CD8-positive, alpha-beta memory T cell (primary cell): ENCODE measurements at places on chromosomes 1 and 21.

DNA sequence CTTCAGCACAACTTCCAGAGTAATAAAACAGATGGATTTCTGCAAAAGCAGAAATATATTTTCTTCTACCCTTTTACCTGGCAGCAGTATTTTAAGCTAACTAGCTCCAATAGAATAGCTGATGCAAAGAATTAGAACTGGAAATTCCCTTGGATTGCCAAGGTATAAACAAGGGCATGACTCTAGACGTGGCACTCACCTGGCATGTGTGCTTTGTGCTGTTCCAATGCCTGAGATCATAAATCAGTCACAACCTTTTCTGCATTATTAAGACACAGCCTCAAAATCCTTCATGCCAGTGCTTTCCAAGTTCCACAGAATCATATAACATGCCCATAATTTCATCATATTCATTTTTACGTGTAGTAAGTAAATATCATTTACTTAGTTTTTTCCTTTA lies 1048.7 kb downstream of the ADGRL2 start:
- no peak for DNase-seq

GRCh38 chr1:113811156-113811887 lies 954 bp downstream of the RSBN1 start:
- peak; percentile 4 for DNase-seq

- no peak for DNase-seq
Measured at GRCh38 chr21:42317826-42318746, 2.9 kb upstream of the TFF3 start.

- DNase-seq = no peak
Measured at GRCh38 chr1:1021010-1021919, 1.3 kb downstream of the AGRN start.

DNA sequence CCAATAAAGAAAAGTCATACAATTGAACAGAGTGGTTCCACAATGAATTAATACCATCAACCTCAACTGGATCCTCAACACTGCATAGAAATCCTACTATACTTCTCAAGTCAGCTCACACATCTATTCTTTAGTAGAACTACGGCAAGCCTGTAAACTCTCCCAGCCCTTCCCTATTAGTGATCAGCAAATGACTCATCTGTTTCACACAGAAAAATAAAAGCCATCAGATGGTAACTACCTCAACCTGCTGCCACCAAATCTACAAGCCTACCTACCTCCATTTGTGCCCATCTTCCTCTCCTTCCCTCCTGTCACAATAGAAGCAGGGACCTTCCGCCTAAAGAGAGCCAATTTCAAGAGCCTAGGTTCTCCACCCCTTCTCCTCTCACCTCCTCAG lies 63.6 kb downstream of the DMAP1 start:
- DNase-seq = no peak

DNA sequence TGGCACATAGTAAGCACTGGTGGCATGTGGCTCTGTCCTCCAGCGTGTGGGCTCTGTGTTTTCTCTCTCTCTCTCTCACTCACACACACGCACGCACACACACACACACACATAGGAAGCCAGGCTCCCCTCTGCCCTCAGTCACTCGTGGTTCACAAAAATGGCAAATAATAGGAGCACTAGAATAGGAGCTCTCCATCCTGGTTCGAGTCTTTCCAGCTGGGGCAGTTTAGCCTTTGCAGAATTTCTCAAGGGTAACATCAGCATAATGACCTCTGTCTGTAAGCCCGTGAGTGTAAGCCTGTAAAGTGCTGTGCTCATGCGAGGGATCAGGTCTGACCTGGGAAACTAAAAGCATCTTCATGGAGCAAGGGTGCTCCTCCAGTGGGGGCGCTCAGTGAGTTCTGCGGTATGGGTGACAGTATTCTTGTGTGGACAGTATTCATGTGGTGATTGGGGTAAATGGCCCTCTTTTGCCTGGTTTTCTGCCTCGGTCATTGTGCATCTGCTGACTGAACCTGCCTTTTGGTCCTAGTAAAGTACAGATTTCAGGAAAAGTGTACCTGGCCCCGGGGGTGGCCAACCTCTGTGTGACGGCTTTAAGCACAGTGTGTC lies 842 bp upstream of the ZC3H12A start:
- peak; percentile 65 for DNase-seq

- DNase-seq = no peak
Measured at GRCh38 chr1:213883618-213884017, 104.2 kb upstream of the PROX1 start.

- DNase-seq = no peak
Measured at GRCh38 chr1:37605061-37605650, 9.4 kb upstream of the GNL2 start.

DNA sequence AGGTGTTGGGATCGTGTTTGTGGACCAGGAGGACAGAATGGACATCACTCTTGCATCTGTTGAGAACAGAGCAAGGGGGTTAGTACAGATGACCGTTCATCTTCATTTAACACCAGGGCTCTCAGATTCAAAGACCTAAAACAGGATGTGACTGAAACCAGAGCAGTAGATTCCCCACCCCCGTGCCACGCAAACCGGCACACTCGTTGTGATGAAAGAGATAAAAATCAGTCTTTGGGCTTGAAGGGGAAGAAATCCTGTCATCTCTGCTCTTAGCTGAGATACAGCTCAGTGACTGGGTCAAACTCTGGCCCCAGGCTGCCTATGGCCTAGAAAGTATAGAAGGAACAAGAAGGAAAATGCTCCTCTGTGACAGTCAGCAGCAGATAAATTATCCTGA lies 146.2 kb upstream of the KRTAP19-8 start:
- DNase-seq = peak; percentile 34

GRCh38 chr21:20010691-20011200 lies 987.5 kb upstream of the NCAM2 start:
- DNase-seq = no peak

DNA sequence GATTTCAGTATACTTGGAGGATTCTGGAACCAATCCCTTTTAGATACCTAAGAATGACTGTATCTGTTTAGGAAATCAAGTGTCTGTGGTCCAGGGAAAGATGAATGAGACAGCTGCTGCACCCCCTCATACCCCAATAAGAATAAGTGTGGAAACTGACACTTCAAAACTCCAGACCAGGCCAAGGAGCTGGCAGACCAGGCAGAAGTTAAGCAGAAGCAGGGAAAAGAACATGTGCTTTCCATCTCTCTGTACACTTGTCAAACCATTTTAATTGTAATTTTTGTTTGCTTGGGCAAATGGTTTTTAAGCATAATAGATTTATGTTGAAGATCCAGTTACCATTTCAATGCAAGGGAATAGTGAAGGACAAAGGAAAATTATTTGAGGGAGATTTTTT lies 100.2 kb downstream of the GREM2 start:
- no peak for DNase-seq

- no peak for DNase-seq
Measured at GRCh38 chr1:112983537-112984131, 27.6 kb upstream of the SLC16A1 start.

DNA sequence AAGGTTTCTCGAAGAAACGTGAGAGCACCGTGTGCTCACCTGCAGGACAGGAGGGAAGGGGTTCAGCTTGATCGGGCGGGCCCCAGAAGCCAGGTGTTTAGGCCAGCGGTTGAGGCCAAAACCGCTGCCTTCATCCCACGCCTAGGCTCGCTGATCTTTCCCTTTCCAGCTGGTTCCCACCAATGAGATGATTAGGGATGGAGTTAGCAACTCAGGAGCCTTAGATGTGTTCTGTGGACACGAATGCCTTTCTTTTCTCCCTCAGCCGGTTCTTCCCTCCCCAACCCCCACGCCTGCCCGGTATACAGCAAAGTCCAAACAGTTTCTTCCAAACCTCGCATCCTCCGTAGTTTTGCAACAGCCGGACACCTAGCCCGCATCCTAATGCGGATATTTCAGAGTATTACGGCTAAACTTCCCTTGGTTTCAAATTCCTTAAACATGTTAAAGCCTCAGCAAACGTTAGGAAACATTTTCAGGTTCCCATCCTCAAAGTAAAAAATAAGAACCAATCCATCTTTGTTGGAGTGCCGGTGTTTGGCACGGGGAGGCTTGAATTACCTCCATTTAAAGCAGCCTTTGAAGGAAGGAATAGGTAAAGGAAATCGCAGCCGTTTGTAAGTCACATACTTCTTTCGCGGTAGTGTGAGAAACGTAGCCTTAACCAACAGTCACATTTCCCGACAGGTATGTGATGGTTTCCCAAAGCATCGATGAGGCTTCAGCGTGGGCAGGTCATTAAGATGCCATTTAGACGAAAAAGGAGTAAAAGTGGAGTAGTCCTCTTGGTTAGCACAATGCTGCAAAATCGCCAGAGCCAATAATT lies 1.1 kb downstream of the LRRC8C start:
- no peak for DNase-seq

- peak; percentile 37 for DNase-seq
Measured at GRCh38 chr21:42145569-42146272, 73.2 kb upstream of the ABCG1 start.

GRCh38 chr21:19440792-19441655 lies 1037.4 kb upstream of the TMPRSS15 start:
- no peak for DNase-seq

GRCh38 chr1:220370041-220370700 lies 97.9 kb upstream of the RAB3GAP2 start:
- no peak for DNase-seq

GRCh38 chr1:192561301-192561700 lies 14.3 kb upstream of the RGS1 start:
- DNase-seq = no peak

GRCh38 chr1:76162254-76162653 lies 87.7 kb downstream of the ST6GALNAC3 start:
- no peak for DNase-seq

DNA sequence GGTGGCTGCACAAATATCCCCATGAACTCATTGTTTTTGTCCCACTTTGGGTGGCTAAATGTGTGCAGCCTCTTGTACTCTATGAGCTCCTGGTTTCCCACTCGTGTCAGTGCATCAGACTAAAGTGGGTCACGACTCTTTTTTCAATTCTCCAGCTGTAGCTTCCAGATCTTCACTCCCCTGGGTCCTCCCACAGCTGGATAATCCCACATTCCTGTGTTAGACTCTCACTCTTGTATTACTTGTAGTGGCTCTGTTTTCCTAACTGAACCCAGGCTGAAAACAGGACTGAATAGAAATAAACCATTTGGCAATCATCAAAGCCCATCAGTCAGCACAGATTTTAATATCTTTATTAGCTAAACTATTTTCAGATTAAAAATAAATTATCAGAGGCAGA lies 60.4 kb downstream of the UBE2U start:
- no peak for DNase-seq

DNA sequence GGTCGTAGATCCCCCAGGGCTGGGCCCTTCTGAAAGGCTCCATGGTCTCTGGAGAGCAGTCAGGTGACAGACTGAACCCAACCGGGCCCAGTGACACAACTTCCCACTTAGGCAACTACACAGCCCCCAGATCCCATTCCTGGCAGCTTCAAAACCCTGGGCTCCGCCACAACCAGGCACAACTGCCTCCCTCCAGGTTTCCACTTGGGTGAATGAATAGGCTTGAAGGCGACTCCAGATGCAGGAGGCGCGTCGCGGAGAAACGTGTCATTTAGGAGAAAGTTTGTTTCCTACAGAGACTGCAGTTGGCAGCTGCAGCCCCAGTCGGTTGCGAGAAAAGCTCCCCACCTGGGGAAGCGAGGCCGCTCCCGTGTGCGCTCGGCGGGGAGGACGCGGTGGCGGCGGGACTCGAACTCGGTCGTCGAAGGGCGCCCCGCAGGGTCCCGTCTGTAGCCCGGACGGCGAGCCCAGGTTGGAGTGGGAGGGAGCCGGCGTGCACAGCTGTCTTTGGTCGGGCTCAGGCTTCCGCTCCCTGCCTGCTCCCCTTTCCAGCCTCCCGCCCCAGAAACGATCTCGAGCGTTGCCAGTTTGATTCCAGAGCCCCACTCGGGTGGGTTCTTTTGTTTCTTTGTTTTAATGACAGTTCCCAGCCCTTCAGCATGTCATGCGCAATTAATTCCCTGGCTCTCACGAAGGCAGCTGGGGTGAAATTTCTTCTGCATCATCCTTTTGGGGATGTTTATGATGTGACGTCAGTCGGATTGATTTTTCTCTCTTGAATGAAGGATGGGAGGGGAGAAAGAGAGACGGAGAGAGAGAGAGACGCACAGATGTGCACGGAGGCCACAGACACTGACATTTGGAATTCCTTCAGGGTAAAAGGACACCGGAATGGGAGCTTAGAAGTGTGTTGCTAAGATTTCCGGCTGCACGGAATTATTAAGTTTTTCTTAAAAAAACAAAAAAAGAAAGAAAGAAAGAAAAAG lies 862 bp upstream of the SGIP1 start:
- no peak for DNase-seq

GRCh38 chr1:238336531-238336930 lies 445.8 kb upstream of the ZP4 start:
- no peak for DNase-seq

DNA sequence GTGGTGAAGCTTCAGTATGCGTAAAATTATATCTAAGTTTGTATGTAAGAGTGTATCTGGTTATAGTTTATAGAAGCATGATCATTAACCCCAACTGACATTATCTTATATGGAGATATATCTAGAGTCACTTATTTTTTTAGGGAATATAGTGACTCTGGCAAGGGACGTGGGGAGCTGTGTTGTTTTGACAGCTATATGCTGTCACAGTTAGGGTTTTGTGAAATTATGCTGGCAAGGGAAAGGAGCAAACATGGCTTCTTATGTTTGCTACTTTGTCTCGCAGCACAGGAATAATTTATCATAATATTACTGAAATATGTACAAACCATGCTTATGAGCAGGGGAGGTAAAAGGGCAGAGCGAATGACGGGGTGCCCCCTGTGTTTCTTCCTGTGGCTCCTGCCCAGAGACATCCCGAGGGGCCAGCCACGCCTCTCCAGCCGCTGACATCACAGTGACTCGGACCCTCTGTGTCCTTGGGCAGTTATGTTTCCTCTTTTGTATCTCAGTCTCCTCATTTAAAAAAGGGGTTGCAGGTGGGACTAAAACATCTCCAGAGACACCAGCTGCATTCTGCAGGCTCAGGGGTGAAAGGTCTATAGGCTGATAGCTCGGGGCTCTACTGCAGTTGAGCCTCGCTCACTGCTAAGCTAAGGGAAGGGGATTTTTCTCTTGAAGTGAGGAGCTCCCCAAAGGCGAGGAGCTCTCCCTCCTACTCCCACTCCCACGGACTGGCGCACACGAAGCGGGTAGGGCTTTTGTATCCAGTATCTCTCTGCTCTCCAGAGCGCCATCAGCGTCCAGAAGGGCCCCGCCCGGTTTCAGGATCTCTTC lies 14.9 kb downstream of the A3GALT2 start:
- DNase-seq = no peak

DNA sequence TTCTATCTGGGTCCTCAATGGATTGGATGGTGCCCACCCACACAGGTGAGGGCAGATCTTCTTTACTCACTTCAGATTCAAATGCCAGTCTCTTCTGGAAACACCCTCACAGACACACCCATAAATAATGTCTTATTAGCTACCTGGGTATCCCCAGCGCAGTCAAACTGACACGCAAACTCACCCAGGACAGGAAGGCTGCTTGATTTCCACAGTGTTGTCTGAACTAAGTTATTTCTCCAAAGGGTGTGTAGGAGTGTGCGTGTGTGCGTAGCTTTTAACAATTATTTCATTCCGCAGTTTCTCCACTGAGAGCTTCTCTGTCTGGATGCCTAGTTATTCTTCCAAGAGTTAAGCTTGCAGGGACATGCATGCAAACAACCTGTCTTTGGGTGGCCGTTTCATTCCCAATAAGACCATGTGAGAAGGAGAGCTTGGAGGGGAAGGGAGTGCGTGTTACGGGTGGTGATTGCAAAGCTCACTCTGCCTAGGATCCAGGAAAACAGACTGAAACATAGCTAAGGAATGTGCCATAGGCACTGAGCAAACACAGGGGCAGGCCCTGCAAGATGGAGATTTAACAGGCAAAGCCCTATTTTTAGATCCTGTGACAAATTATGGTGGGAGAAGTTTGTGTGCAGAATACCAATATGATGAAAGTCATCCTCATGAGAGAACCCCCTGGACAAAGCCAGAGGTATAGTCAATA lies 269.7 kb downstream of the DYRK1A start:
- DNase-seq = no peak
